ENCODE measurements at places on chromosomes 4 and X.

DNA sequence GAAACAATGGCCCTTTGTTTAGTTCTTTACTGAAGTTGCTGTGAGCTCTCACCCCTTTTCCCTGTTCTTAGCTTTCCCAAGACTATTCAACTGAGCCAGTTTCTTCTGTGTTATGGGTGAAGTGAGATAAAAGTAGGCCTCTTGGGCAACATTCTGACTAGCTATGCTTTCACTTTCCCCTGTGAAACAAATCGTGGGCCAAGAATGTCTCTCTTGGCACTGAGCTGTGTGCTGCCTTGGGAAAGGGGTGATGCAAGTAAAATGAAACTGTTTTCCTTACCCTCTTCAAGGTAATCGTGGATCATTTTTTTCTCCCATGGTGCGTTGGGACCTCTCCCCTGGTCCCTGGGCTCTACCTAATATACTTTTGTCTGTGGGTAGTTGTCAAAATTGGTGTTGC, 653.9 kb upstream of the MAGEB2 start:
- DNase-seq = peak; percentile 42

- peak; percentile 88 for DNase-seq
Observed at GRCh38 chr4:113738251-113738650, 23.3 kb downstream of the CAMK2D start.

DNA sequence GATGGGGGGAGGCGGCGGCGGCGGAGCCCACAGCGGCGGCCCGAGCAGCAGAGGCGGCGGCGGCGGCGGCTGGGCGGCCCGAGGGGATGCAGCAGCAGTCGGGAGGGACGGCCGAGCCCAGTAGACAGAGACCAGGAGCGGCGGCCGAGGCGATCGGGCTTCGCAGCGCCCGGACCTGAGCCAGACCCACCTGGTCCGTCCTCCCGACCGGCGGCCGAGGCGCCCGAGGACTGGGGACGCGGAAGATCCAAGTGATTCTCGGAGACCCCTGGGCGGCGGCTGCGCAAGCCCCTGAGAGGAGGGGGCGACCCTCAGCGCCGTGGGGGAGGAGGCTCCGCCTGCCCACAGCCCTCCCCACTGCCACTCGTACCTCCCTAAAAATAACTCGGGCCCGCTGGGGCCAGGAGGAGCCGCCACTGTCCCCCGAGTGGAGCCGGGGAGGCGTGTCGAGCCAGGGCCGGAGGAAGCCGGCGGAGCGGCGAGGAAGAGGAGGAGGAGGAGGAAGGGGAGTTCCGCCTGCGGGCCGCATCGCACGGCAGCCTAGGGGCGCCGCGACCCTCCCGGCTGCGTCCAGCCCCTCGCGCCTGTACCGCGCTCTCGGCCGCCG, 608 bp downstream of the RAPGEF2 start:
- no peak for DNase-seq

DNA sequence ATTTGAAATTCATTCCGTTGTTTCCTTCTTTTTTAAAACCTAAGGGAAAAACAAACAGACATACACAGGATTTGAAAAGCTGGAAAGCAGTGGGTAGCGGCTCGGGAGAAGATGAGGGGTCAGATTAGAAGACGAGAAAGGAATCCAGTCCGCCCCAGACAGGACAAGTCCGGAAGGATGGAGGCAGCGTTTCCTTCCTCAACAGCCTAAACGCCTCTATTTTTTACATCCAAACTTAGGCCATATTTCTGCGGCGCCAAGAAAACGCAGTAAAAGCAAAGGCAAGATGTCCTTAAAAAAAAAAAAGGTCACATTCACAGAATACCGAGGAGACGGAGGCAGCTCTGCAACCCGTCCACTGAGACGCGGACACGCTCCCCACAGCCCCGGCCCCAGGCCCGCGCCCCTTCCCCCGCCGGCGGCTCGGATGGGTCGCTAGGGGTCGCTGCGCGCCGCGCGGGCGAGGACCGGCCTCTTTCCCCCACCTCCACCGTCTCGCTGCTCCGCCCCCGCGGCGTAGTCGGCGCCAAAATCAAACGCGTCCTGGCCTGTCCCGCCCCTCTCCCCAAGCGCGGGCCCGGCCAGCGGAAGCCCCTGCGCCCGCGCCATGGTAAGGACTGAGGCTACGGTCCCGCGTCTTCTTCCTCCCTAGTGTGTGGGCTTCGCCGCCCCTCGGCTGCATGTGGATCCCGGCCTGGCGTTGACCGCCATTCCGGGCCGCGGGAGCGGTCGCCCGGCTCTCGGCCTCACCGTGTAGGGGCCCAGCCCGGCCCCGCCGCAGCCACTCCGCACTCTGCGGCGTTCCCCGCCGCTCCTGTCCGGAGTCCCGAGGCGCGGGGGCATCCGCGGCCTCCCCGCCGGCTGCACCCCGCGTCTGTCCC, at the start of gene MND1:
Gene MND1 (plus strand): TSS at position 558 of the 881 bp plus-strand sequence. CDS start 50 bp downstream, at position 608.
- peak; percentile 94 for DNase-seq

- peak; percentile 19 for DNase-seq
Observed at GRCh38 chr4:83240379-83240875, 44.2 kb downstream of the COQ2 start.
